ENCODE measurements at places on chromosomes 13 and 19.

GRCh38 chr13:31891472-31891871 lies 140.1 kb upstream of the FRY start:
- no peak for DNase-seq

DNA sequence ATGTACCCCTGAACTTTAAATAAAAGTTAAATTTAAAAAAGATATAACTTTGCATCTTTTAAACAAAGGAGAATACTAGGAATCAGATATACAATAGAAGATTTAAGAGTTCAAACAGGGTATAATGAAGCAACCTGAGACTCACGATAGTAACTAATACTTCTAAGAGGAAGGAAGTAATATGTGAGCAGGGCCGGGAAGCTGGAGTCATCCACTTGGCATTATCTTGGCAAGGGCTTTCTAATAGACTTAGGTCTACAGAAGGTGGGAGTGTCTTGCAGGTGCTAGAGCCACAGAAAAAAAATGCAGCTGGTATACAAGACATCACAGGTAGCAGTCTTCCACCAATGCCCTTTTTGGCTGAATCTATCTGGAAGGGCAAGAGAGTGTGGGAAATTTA lies 231.9 kb downstream of the KCTD12 start:
- DNase-seq, result no peak

DNA sequence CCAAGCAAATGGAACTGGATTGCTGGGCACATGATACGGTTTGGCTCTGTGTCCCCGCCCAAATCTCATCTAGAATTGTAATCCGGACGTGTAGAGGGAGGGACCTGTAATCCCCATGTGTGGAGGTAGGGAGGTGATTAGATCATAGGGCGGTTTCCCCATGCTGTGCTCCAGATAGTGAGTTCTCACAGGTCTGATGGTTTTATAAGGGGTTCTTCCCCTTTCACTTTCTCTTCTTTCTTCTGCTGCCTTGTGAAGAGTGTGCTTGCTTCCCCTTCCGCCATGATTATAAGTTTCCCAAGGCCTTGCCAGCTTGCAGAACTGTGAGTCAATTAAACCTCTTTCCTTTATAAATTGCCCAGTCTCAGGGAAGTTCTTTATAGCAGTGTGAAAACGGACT lies 32.6 kb upstream of the MTIF3 start:
- DNase-seq, result no peak

DNA sequence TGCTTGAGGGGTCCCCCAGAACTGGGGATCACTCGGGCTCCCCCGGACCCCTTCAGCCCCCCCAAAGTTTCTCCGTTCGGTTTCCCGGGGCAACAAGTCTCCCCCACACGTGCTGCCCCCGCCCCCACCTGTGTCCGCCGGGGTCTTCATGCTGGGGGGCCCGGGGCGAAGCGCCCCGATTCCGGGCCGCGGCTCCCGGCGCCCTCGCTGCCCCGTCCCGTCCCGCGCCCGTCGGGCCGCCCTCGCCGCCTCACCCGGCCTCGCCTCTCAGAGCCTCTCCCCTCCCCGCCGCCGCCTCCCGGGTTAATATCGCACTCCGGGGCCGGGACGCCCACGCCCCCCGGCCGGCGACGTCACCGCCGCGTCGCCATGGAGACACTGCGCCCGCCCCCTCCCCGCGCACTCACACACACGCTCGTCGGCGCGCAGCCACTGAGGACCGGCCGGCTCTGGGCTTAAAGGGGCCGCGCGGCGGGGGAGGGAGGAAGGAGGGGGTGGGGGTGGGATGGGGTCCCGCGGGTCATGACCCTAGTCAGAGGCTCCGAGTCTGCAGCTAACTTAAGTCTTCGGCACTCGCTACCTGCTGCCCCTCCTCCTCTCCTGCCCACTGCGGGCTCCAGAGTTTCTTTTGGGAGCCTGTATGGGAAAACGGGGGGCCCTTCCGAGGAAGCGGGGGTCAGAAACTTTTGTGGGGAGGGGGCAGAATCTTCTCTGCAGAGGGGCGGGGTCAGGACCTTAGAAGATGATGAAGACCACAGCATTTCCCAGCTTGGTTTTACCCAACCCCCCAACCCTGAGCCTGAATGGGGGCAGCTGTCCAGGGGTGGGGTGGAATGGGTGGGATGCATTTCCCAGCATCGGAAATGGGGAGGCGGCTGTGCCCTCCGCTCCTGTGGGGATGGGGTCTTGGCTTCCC lies at the start of gene ERF:
Gene ERF (minus strand): TSS at position 279 of the 916 bp plus-strand sequence. CDS start 129 bp downstream, at position 150.
- peak; percentile 82 for DNase-seq

- no peak for DNase-seq
These were observed 41.9 kb downstream of the WASF3 start for GRCh38 chr13:26599403-26599802.

Measured in stimulated activated CD4-positive, alpha-beta T cell treated with anti-CD3 and anti-CD28 coated beads, TNF-alpha, amount 100 ng/mL, for 1 hour (primary cell).